ENCODE measurements at places on chromosomes 2 and 18. TPM values are rescaled to one million over a fixed set of nuclear protein-coding genes. Genes with fewer than 3 reads are reported as not detected.

DNA sequence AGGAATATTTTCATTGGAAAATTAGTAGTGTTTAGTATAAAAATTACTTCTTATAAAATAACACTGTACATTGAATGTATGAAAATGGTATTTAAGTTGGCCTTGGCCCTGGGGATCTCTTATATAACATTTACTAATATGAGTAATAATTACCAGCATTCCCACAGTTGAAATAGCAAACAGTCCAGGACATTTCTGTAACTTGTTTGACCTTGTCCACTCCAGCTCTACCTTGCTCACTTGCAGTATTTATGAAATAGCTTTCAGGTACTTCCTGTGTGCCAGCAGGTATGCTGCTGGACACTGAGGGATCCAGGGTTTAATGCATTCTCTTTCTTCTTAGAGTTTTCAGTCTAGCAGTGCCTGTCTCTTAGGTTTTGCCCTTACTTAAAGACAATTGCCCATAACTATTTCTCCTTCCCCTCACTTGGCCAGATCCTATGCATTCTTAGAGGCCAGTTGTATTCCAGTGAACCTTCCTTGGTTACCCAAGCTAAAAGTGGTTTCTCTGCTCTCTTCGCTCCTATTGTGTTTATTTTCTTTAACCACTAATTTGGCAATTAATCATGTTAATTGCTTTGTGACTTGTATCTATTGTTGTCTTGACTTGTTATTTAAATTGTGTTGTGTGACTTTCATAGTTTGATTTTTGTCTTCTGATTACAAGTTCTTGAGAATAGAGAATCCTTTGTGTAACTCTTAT is 25.9 kb downstream of the BABAM2 start:
- DNase-seq = no peak

DNA sequence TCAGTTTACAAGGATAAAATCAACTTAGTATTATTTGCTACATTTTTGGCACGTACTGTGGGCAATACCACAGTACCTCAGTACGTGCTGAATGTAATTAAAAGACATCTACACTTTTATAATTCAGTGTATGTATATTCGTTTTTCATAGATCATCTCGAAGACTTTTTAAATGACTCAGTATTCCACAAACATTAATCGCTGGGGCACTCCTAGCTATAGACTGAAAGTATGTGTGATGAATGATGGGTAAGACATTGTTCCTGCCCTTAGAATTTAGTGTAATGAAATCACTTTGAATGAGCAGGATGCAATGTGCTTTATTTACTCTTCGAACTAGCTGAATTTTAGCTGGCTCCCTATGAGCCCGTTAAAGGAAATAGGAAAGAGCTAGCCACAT is 245.6 kb upstream of the RASGRP3 start:
- DNase-seq = no peak

DNA sequence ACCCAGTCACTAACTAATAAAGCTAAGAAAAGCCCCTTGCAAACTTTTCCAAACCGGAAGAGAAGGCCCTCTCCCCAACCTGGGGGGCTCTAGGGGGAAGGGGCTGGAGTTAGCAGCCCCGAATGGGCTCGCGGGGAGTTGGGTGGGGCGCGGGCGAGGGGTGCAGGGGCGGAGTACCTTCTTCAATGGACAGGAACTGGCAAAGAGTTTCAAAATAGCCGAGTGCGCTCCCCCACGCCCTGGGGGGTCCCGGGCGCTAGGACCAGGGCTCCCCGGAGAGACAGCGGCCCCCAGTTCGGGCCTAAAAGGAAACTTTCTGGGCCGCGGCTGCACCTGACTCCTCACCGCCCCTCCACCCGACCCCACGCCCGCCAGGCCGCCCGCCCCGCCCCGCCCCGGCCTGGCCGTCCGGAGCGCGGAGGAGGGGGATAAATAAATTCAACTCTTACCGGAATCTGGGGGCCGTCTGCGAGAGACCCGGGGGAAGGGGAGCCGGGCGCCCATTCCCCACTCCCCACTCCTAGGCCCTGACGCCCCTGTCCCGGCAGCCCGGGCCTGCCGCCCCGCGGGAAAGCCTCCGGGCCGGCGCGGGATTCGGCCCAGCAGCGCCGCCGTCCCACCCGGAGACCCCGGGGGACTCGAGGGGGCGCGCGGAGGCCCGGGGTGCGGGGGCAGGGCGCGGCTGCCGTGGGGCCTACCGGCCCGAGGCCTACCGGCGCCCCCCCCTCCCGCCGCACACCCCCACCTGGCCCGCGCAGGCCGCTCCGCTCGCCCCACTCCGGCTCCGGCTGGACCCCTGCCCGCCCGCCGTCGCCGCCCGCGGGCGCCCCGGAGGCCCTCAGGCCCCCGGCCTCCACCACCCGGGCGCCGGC is 868 bp downstream of the INO80D start:
- peak; percentile 52 for DNase-seq

DNA sequence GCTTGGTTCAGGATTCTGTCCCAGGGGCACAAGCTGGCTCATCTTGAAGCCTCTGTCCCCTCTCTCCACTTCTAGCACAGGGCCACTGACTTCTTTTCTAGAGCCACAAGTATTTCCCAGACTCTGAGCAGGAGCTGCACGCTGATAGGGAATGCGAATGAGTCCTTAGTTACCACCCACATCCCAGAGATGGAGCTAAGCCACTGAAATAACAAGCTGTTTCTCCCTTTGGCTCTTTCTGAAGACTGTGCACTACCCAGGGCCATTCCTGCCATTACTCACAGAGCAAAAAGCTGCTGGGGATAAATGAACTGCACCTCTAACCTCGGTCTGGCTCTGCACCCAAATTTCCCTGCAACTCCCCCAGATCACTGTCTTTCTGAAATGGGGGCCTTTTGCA is 70.6 kb downstream of the TSN start:
- no peak for DNase-seq

- no peak for DNase-seq
These were observed 678.3 kb upstream of the NRXN1 start for GRCh38 chr2:51710222-51710621.

DNA sequence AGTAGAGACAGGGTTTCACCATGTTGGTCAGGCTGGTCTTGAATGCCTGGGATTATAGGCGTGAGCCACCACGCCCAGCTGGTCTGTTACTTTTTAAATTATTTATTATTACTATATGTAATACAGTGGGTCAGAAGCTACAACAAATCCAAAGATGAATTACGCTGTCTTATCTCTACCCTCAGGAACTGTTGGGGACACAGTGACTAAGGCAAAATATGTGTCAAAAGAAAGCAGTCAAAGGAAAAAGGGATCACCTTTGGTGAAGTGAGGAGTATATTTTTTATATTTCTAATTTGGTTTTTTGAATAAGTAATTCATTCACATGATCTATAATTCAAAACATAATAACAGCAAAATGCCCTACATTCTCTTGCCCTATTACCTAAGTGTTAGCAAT is 4.7 kb downstream of the CREB1 start:
- no peak for DNase-seq

Gene CDK15
- total RNA-seq = not detected

Gene ARHGEF33
- total RNA-seq = 0.08 TPM

Gene WIPF1
- 357 TPM for total RNA-seq

Gene LYG1
- total RNA-seq = 1.4 TPM

Gene SPP2
- not detected for total RNA-seq

Gene SERPINB10
- not detected for total RNA-seq

Gene GCKR
- total RNA-seq = not detected

Gene SP9
- total RNA-seq = not detected

Gene OBSL1
- 0.45 TPM for total RNA-seq

Gene ADGRF3
- total RNA-seq = 5.8 TPM
